Stimulated activated CD4-positive, alpha-beta T cell treated with anti-CD3 and anti-CD28 coated beads, Interleukin-2, amount 100 ng/mL, for 24 hours (primary cell): ENCODE measurements at places on chromosomes 6 and 20.

GRCh38 chr6:4727217-4727616, 49.0 kb upstream of the CDYL start:
- DNase-seq, result no peak

GRCh38 chr20:34375977-34376430, 12.9 kb downstream of the ITCH start:
- DNase-seq, result no peak

DNA sequence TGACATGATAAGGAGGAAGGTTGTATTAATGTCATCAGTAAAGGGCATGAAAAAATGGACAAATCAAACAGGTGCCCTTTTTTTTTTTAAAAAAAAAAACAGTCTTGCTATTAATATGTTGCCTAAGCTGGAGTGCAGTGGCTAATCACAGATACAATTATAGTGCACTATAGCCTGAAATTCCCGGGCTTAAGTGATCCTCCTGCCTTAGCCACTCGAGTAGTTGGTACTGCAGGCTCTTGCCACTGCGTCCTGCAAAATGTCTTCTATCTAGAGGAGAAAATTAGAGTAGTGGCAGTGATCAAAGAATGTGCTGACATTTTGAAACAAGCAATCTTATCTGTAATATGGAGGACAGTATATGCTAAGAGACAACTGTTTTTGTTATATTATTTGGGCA, 127.7 kb downstream of the ASCC3 start:
- DNase-seq, result no peak

DNA sequence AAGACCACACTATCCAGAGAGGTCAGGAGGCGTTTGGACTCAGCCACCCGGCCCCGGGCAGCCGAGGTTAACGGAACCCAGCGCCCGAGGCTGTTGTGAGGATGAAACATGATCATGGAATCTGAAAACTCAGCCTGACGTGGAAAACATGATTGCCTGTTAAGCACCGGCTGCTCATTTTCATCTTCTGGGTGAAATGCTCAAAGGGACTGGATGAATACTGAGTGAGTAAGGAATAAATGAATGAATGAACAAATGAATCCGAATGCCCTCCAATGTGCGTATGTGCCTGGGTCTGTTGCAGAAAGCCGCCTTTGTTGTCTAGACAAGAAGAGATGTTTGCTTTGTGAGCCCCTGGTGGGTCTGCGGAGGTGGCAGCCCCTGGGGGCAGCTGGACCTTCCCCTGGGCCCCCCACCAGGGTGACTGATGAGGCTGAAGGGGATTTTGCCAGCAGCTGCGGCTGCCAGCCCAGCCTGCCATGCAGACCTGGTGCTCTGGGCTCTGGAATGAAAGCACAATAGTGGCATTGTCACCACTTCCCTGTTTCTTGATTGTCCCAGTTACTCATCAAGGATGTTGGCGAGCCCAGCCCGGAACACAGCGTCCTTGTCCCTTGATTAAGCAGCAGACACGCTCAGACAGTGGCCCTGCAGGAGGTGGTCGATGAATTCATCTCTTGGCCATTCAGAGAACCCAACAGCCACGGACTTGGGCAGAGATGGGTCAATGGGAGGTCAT, 211.1 kb downstream of the ANKRD60 start:
- no peak for DNase-seq

GRCh38 chr6:121435444-121436069, at the start of gene GJA1:
TSS of gene GJA1 (plus strand) at chr6:121435646. CDS start at chr6:121446848, 11,202 bp downstream.
- no peak for DNase-seq

DNA sequence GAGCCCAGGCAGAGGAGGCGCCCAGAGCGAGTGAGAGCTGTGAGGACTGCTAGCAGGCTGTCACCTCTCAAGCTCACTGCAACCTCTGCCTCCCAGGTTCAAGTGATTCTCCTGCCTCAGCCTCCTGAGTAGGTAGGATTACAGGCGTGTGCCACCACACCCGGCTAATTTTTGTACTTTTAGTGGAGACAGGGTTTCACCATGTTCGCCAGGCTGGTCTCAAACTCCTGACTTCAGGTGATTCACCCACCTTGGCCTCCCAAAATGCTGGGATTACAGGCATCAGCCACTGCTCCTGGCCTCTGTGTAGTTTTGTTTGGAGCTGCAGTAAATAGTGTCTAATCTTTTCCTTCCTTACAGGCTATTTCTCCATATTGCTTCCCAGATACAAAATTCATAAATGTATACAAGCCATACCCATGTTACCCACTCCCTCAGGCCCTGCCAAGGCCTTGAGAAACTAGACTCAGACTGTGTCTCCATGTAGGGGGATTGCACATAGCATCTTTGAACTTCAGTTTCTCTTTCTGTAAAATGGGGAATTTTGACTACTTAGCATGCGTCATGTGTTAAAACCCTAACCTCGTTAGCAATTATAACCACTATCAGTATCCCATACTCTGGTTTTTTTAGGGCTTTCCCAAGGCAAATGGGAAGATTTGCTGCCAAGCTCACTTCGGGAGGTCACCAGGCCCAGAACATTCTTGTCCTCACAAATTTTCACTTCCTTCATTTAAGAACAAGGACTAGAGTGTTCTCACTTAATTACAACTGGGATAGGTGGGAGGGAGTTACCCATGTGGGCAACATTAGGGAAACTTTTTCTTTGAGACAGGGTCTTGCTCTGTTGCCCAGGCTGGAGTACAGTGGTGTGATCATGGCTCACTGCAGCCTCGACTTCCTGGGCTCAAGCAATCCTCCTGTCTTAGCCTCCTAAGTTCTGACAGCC, 67.3 kb upstream of the DDR1 start:
- DNase-seq, result no peak

- DNase-seq, result no peak
Observed at GRCh38 chr20:43711098-43711654, 15.6 kb downstream of the GTSF1L start.
